ENCODE measurements at places on chromosomes 1 and 21.

DNA sequence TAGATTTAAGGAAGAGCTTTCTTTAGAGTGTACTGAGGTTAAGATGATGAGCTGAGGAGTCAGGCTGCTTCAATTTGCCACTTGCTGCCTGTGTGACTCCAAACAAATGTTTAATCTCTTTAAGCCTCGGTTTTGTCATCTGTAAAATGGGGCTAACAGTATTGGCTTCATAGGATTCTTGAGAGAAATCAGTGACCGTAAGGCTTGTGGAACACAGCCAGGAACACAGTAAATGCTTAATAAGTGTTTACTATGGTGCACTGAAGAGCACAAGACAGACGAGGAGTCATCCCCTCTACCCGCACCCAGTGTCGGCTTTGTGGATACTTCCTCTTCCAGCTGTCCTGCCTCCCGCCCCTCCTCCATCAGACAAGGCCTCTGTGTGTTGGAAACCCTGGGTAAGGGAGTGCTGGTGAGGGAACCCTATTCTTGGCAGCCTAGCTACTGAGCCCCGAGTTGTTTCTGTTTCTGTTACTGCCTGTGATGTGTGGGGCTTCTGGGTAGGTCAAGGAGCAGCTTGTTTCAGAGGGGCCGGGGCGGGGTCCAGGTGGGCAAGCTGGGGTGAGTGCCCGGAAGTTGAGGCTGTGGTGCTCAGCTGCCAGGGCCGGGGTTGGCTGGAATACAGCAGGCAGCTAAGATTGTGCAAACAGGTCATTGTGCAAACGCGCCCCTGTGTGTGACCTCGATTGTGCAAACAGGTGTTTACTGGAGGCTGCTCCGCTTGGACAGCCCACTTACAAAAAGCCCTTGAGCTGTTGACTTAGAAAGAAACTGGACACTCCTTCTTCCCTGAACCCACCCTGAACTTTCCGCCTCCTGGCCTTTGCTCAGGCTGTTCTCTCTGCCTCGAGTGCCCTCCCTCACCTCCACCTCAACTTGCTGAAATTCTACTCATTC lies 4.0 kb upstream of the CSF3R start:
- no peak for DNase-seq

GRCh38 chr1:25651036-25651640 lies 34.5 kb downstream of the MAN1C1 start:
- no peak for DNase-seq

DNA sequence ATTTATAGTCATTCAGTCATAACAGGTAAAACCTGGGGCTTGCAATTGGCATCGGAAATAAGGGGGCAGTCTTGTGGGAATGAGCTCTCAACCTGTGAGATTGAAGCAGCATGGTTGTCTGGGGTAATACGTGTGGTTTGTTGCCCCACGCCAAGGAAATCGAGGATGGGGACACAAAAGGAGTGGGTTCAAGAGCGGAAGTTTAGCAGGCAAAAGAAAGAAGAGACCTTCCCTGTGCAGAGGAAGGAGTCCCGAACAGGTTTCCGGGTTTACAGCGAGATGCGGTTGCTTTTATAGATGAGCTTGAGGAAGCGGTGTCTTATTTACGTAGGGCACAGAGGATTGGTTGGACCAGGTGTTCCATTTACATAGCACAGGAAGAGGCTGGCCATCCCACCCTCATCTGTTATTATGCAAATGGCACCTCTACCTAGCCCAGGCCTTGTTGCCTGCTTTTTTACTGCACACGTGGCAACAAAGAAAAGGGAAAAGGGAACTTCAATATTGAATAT lies 37.3 kb downstream of the IFNAR1 start:
- no peak for DNase-seq

- no peak for DNase-seq
These were observed 8.1 kb upstream of the CNN3 start for GRCh38 chr1:94935034-94935433.
